ENCODE measurements at places on chromosomes 12 and 14. TPM values are rescaled to one million over a fixed set of nuclear protein-coding genes. Genes with fewer than 3 reads are reported as not detected.

DNA sequence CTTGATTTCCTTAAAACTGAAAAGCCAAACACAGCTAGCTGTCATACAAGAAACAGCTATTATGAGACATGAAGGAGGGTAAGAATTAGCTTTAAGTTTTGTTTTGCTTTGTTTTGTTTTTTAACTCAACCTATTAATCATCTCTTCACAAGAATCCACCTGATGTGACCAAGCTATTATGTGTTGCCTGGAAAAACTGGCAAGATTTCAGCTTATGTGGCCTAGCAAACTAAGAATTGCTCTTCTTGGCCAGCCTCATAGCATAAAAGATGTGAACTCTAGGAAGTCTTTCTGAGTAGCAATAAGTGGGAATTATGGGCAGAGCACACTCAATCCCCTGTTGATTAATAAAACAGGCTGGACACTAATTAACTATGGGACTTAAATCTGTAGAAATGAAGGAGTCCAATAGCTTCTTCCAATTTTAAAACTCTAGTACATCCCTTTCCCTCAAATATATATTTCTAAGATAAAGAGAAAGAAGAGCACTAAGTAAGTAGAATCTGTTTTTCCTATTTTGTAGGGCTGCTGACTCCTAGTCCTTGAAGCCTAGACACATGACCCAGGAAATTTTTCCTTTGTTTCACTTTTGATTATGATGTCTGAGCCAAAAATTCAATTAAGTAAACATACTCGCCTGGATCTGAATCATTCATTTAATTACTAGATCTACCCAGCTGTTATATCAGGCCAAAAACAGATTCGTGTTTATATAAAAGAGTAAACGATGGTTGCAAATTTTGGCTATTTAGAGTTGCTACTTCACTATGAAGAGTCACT lies 75.7 kb downstream of the GTF2A1 start:
- H3K4me1 ChIP-seq = peaks cover 13% of the 10 kb centered on the region
- H3K27me3 ChIP-seq = no peaks in the 10 kb centered on the region
- H3K36me3 ChIP-seq = no peaks in the 10 kb centered on the region

- peak; percentile 80 for DNase-seq
- H3K27ac ChIP-seq = peak overlapping the region; percentile 95
- H3K36me3 ChIP-seq = peaks cover 2% of the 10 kb centered on the region
- peaks cover 8% of the 10 kb centered on the region for H3K27me3 ChIP-seq
- 0 out of 2 replicates have a peak overlapping the region, but pooled peaks have one; percentile 51 for H3K4me3 ChIP-seq
Observed at GRCh38 chr14:100677554-100678468, 48.9 kb upstream of the DLK1 start.

DNA sequence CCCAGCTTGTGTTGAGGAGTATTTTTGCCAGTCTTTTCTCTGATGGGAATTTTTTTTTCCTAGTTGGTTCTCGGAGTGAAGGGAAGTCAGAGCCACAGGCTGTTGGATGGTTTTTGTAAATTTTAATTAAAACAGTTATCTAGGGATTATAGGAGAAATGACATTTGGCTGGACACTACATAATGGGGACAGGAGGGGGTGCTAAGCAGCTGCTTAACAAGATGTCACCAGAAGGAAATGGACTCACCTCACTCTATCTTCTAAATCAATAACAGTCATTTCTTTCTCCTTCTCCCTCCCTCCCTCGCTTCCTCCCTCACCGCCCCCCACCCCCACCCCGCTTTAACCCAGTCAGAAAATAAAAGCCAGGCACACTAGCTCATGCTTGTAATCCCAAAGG lies 93.4 kb upstream of the TMEM233 start:
- peaks cover 4% of the 10 kb centered on the region for H3K36me3 ChIP-seq
- no peak for DNase-seq
- no peaks in the 10 kb centered on the region for H3K4me1 ChIP-seq
- no peaks in the 10 kb centered on the region for H3K27me3 ChIP-seq
- H3K4me3 ChIP-seq = no peak overlapping the region

DNA sequence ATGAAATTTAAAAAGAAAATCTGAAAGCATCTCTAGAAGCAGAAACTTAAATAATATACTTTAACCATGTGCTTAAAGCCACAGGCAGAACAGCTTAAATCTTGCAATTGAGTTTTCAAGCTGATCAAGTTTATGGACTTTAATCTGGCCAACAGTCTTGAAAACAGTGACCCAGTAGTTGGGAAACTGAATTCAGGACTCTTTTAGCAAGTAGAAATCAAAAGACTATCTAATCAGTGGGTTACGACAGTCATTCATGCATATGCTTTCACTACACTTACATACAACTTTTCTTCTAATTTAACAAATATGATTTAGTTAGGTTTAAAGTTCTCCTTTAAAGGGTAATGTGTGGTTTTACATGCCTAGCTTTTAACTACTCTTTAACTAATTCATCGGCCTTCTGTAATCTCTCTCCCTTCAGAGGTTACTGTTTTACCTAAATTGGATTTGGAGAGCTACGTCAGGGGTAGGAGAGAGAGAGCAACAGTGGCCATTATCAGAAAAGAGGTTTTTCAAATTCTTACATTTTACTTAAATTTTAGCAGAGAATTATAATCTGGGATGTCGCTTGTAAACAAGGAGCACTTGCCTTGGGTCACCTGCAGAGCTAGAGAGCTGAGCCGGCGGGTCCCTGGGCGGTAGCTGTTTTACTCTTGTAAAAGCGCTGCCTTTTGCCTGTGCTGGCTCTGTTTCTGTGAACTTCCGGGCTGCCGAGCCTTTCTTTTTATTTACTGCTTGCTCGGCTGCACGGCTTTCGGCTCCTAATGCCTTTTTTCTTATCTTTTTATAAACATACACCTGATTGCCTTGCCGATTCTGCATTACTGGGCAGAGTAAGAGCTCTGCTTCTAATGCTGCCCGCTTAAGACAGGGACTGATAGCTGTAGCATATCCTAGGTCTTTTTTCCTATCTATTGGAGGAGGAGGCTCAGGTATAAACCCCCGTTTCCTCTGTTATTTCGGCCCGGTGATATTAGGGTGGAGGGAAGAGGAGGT lies 17.4 kb upstream of the LYZ start:
- H3K4me3 ChIP-seq = peak overlapping the region; percentile 76
- peaks cover 38% of the 10 kb centered on the region for H3K27me3 ChIP-seq
- DNase-seq = no peak
- H3K36me3 ChIP-seq = no peaks in the 10 kb centered on the region
- no peak overlapping the region for H3K27ac ChIP-seq

- no peak for DNase-seq
- H3K27ac ChIP-seq = no peak overlapping the region
- no peak overlapping the region for H3K4me3 ChIP-seq
- H3K27me3 ChIP-seq = no peaks in the 10 kb centered on the region
Observed at GRCh38 chr14:94989417-94989816, 167.9 kb downstream of the DICER1 start.

GRCh38 chr14:52352061-52352491 lies 38.0 kb downstream of the PTGER2 start:
- H3K27me3 ChIP-seq = no peaks in the 10 kb centered on the region
- H3K4me1 ChIP-seq = peaks cover 78% of the 10 kb centered on the region
- H3K4me3 ChIP-seq = no peak overlapping the region
- DNase-seq = no peak
- H3K36me3 ChIP-seq = 0 out of 2 replicates have a peak, but pooled peaks cover 4% of the 10 kb centered on the region

DNA sequence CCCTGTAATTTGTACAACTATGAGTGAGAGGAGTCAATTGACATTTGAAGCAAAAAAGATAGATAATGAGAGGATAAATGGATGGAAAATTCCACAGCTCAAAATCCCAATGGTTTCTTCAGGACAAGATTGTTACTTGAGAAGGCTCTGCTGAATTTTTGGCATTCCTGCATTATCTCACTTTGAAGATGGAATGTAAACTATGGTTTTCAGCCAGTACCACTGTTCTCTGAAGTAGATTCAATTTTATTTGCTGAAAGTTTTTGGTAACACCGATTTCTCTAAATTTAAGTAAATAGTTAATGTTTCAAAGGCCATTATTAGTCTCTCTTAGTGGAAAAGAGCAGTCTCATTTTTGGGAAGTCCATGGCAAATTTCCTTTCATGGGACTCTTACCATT lies 121.9 kb upstream of the SLC38A2 start:
- peaks cover 31% of the 10 kb centered on the region for H3K36me3 ChIP-seq
- peak overlapping the region; percentile 89 for H3K27ac ChIP-seq
- peaks cover 2% of the 10 kb centered on the region for H3K27me3 ChIP-seq
- peak overlapping the region; percentile 83 for H3K4me3 ChIP-seq
- peak; percentile 57 for DNase-seq
- H3K4me1 ChIP-seq = peaks cover 62% of the 10 kb centered on the region

DNA sequence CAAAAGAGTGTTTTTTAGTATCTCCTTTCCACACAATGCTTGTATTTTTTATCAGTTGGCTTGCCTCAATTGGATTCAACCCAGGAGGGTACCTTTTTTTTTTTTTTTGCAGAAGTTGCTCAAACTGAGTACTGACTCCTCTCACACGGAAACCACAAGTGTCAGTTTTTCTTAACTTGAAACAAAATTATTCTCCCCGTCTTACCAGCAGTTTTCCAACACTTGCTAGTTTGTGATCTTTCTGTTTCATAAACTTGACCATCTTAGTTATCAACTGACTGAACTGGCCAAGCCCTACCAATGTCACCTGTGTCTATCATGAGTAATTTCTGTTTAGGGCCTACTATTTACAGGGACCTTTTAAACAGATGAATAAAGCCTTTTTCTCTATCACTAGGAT lies 34.1 kb upstream of the ITPR2 start:
- H3K4me3 ChIP-seq = no peak overlapping the region
- H3K4me1 ChIP-seq = peaks cover 8% of the 10 kb centered on the region
- no peak overlapping the region for H3K27ac ChIP-seq

DNA sequence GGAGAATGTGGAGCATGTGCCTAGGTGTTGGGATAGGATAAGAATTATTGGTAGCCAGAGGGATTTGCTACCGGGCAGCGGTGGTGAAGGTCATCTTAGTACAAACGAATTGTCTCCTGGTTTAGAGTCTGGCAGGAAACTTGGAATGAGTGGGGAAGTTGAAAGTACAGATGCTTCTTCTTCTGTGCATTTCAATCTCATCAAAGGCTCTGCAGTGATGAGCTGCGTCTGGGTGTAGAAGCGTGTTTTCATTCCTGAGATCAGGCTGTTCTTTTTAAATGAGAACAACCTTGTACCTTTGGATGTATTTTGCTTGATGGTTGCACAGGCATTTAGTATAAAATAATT lies 2.1 kb downstream of the WNK1 start:
- no peak for DNase-seq
- peak overlapping the region; percentile 98 for H3K4me3 ChIP-seq
- H3K27me3 ChIP-seq = peaks cover 2% of the 10 kb centered on the region
- peaks cover 29% of the 10 kb centered on the region for H3K4me1 ChIP-seq
- H3K36me3 ChIP-seq = peaks cover 32% of the 10 kb centered on the region

DNA sequence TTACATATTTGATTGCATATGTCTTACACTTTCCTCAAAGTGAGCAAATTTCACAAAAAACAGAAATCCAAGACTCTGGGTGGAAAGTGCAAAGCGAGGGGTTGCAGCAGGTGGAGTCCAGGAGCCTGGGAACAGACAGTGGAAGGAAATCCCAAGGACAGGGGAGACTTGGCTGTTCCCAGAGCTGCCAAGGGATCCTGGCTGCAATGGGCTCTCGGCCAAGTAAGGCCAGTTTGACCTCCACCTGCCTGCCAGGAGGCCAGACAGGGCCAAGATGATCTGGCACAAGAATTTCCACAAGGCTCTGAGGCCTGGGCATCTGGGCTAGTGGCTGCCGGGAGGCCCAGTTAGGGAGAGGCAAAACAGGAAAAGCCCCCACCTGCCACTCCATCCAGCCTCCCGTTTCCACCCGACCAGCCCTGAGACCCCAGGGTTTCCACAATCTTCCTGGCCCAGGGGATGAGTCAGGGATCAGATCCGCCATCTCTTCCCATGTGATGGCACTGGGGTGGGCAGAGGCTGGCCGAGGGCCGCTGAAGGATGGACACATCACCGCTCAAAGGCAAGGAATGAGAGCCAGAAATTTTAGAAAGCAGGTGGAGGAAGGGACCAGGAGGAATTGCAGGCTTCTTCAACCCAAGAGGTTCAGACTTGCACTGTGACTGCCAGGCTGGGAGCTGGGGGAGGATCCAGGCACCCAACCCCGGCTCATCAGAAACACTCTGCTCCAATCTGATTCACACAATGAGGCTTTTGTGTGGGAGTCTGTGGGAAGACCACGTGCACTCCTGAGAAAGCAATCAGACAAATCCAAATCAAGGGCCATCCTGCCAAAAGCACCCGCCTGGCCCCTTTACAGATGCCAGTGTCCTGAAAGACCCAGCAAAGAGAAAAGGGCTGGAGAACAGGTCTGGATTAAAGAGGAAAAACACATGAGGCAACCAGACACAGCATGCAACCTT lies 16.3 kb downstream of the SCARB1 start:
- peaks cover 16% of the 10 kb centered on the region for H3K4me1 ChIP-seq
- H3K36me3 ChIP-seq = peaks cover 13% of the 10 kb centered on the region
- H3K27me3 ChIP-seq = no peaks in the 10 kb centered on the region
- no peak overlapping the region for H3K27ac ChIP-seq
- DNase-seq = no peak

DNA sequence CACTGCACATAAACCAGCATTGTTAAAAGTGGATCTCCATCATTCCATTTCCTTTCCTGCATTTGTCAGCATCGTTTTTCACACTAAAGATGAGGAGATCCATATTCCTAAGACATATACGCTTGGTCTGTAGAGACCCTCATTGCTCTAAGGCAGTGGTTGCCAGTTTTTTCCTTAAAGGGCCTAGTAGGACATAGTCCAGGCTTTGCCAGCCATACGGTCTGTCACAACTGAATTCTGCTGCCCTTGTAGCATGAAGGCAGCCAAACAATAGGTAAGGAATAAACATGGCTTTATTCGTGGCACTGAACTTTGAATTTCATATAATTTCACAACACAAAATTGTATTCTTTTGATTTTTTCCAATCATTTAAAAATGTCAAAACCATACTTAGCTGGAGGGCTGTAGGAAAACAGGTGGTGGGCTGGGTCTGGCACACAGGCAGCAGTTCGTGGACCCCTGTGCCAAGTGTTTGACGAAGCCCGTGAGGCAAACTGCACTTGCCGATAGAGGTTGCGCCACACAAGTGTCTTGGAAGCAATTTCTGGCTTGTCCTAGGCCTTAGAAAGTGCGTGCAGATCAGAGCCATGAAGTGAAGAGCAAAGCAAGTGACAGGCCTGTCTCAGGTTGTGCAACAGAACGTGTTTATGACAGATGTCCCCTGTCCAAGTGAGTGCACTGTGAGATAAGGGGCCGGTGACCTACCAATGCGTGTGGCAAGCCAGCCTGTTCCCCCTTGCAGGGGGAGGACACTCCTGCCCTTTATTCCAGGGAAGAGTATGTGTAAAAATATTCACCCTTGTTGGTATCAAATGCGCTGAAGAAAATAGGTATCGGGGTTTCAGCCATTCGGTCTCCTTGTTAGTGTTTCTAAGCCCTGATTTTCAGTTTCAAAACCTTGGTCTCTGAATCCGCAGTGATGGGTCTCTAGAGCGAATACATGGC lies 916 bp upstream of the CHPT1 start:
- peaks cover 46% of the 10 kb centered on the region for H3K4me1 ChIP-seq
- H3K36me3 ChIP-seq = no peaks in the 10 kb centered on the region

Gene SHMT2
- total RNA-seq = 126 TPM

Gene ANG
- total RNA-seq = 2.9 TPM

Gene METTL17
- 28.8 TPM for total RNA-seq
